ENCODE measurements at places on chromosomes 5 and 9.

DNA sequence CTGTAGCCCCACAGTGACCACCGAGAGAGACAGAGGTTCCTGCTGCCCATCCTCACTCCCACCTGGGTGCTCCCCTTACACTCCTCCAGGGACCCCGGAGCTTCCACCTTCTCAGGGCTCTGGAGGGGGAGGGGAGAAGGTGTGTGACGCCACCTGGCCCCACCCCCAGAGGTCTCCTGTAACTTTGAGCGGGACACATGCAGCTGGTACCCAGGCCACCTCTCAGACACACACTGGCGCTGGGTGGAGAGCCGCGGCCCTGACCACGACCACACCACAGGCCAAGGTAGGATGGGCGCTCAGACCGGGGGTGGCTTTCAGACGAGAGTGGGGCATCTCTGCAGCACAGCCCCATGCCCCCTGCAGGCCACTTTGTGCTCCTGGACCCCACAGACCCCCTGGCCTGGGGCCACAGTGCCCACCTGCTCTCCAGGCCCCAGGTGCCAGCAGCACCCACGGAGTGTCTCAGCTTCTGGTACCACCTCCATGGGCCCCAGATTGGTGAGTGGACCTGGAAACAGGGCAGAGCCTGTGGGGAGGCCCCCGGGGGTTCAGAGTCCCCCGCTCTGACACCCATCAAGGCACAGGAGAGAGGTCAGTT lies 4.5 kb downstream of the MAMDC4 start:
- no peak for DNase-seq

- peak; percentile 23 for DNase-seq
Observed at GRCh38 chr9:124482431-124483031, 24.7 kb downstream of the NR5A1 start.

- DNase-seq = no peak
Observed at GRCh38 chr9:29555502-29555901, 1982.2 kb upstream of the C9orf72 start.

DNA sequence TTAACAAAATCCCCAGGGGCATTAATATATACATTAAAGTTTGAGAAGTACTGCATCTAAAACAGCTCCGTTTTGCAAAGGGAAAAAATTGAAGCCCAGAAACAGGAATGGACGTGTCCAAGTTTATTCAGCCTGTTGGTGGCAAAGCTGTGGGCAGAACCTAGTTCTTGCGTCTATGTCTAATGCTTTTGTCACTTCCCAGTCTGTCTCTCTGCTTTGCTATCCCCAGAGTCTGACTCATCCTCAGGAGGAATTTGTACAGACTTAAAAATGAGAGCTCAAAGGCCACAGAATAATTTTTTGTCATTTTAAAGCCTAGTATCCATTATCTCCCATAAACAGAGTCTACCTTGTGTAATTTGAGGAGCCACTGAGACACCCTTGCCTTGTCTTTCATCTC lies 330.9 kb upstream of the GRIA1 start:
- DNase-seq = no peak

- DNase-seq = no peak
Observed at GRCh38 chr5:179777909-179778308, 15.9 kb upstream of the LTC4S start.

- no peak for DNase-seq
Observed at GRCh38 chr5:59174248-59174844, 591.5 kb downstream of the RAB3C start.

DNA sequence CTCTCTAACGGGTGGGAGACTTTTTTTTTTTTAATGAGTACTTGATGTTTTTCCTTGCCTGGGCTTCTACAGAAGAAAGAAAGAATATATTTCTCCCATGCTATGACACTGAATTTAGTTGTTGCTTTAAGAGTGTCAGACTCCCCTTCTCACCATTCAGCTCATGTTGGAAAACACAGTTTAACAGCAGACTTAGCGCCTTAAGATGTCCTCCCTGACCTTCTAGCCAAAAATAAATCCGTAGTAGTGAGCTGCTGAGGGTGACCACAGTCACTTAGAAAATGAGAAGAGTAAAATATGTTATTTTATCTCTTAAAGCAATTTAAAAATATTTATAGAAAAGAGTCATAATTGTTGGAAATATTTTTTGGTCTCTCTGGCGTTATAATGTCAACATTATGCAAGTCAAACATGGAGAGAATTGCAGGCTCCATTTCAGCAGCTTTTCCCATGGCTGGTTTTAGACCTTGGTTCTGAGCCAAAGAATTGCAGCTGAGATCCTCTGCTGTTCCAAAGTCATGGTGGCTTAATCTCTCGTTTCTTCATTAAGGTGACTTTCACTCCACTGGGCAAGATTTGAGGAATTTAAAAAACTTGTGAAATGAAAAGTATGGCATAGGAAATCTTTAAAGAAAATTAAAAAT lies 143.5 kb downstream of the GHR start:
- DNase-seq = no peak

Data from retina (tissue), 1 donor.